ENCODE measurements at places on chromosomes 2 and 18.

- DNase-seq: no peak
Observed at GRCh38 chr2:114548151-114548550, 105.7 kb downstream of the DPP10 start.

DNA sequence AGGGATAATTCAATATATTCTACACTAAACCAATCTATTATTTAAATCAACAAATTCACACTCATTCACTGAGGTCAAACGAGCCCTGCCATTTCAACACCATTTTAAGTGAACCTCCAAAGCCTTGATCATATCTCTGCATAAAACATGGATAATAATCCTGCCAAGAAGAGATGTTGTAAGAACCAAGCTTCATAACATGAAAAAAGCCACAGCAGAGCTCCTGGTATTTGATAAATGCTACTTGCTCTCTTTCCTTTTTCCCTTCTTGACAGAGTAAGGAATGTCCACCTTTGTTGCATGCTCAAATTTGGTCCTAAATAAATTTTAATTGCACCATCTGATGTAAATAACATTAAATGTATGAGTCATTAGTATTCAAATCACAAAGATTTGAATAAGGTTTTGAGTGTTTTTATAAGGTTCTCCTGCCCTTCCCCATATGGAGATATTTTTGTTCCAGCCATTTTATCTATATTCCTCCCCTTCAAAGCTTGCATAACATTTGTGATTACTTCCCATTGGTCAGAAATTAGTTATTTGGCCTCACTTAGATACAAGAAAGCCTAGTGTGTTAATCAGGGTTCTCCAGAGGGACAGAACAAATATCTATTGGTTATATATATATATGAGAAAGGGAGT lies 318.8 kb downstream of the RND3 start:
- DNase-seq: no peak

GRCh38 chr18:45689396-45689795 lies 34.6 kb upstream of the SLC14A1 start:
- DNase-seq: no peak

GRCh38 chr2:226835420-226835795 lies 446 bp upstream of the RHBDD1 start:
- no peak for DNase-seq

DNA sequence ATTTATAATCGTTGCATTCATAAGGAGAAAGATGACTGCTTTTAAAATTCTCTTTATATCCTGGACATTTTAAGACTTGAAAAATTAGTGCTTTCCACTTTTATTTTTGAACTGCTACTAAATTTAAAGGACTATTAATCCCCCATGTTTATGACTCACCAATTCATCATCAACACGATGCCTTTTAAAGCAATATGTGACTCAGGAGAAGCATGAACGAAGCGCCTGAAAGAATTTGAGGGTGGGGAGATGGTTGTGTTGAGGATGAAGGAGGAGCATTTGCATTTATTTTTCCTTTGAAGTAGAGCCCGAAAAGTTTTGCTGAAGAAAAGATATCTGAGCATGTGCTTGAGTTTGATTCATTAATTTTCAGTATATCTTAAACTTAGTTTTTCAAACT lies 192.2 kb upstream of the LRRTM1 start:
- DNase-seq: no peak

- DNase-seq: no peak
Observed at GRCh38 chr2:29123617-29124349, 8.6 kb downstream of the CLIP4 start.

- DNase-seq: no peak
Observed at GRCh38 chr18:45565280-45565970, 49.9 kb upstream of the SLC14A2 start.

DNA sequence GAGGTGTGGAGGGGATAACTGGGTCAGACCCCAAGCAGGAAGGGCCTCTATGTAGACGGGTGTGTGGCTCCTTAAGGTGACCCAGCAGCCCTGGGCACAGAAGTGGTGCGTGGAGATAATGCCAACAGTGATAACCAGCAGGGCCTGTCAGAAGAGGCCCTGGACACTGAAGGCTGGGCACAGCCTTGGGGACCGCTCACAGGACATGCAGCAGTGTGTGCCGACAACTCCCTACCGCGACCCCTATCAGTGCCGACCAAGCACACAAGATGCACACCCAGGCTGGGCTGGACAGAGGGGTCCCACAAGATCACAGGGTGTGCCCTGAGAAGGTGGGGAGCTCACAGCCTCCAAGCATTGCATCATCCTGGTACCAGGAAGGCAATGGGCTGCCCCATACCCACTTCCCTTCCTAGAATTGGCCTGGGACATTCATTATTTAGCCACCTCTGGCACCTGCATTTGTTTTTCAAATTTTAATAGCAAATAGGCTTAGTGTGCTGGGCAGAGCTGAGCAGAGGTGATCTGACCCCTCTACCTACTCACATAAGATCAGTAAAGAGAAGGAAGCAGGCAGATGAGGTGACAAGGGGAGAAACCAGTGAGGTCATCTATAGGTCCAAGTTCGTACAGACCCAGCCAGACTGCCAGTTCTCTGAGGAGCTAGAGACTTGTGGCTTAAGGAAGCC lies 55.2 kb downstream of the BCL11A start:
- no peak for DNase-seq

GRCh38 chr2:217058791-217059755 lies 199.2 kb upstream of the TNP1 start:
- DNase-seq: no peak

DNA sequence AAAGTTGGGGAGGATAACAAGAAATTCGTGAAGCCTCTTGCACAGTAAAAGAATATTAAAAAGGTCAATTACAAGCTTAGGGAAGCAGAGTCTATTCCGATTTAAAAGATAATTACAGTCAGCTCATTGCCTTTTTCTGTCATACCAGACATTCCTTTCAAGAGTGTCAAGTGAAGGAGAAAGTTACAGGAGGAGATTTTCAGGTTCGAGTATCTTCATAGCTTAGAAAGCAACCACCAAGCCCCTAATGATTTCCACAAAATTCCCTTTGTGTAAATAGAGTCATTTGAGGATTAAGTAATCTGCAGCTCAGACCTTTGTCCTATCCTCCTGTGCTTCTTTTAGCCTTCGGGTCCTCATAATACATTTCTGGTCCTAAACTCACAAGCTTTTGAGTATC lies 414.9 kb downstream of the CDH2 start:
- DNase-seq: no peak

GRCh38 chr18:45548614-45549013 lies 66.7 kb upstream of the SLC14A2 start:
- DNase-seq: no peak

GRCh38 chr2:145914716-145915115 lies 1394.8 kb upstream of the ZEB2 start:
- no peak for DNase-seq

- no peak for DNase-seq
Observed at GRCh38 chr2:70203086-70203485, 12.3 kb upstream of the C2orf42 start.

DNA sequence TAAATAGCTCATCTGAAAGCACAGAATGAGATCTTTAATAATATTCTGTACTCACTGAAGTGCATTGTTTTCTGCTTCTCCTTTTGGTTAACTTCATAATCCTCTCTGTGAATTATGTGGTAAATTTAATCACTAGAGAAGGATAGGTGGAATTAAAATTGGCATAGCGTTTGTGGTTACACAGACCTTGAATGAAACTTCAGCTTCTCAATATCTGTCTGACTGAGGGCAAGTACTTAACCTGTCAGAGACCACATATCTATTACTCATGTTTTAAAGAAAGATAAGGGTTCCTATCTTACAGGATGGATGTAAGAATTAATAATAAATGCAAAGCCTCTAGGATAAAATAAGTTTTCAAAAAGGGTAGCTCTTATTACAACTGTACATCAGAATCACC lies 861.8 kb downstream of the TRIB2 start:
- DNase-seq: no peak

- DNase-seq: no peak
Observed at GRCh38 chr18:46663539-46663938, 6.5 kb upstream of the LOXHD1 start.

- no peak for DNase-seq
Observed at GRCh38 chr2:239339726-239340601, 60.9 kb downstream of the HDAC4 start.

- DNase-seq: no peak
Observed at GRCh38 chr2:16172324-16173175, 232.2 kb downstream of the MYCN start.

DNA sequence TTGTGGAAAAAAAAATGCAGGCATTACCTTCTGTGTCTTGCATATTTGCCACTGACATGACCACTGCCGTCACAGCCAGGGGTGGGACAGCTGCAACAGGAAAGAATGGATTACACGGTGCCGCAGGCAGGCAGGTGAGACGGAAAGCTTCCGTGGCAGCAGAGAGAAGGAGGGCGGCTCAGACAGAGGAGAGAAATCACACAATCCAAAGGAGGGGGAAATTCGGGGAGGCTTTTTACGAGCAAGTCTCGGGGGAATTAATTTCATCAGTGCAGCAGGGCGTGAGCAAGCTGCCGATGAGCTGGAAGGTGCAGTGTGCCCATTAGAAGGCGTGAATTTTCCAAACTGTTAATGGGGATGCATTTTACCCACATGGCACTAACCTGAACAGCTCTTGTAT lies 234.8 kb upstream of the PXDN start:
- no peak for DNase-seq

GRCh38 chr2:66577321-66578053 lies 142.6 kb downstream of the MEIS1 start:
- DNase-seq: no peak

GRCh38 chr18:79420033-79420745 lies 24.5 kb downstream of the NFATC1 start:
- no peak for DNase-seq

GRCh38 chr18:30588673-30589164 lies 453.8 kb downstream of the DSC3 start:
- DNase-seq: no peak

DNA sequence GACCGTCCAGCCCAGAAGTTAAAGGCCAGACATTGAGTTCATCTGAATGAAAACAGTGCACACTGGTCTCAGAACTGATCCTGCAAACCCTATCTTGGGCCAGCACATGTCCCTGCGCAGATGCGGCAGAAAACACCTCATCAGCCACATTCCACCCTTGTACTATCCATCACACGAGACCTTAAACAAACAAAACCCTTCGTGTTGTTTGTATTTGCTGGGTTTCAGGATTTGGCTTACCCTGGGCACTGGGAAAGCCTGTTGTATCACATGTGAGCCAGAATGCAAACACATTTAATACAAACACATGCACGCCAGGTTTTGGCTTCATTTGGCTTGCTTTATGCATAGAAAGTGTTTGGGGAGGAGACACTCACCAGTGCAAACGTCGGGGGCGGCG lies 12.5 kb downstream of the WIPF1 start:
- no peak for DNase-seq

DNA sequence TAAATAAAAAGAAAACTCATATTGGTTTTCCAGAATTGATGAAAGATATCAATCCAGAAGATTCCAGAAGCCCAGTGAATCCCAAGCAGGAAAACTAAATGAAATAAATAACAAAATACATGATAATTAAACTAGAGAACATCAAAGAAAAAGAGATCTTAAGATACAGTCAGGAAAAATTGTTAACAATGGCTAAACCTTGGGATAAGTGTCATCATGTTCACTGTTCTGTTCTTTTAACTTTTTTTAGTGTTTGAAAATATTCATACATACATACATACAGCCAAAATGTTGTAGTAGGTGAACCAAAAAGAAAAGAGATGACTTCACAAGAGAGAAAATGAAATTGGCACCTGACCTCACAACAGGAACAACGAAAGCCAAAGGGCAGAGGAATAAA lies 72.2 kb upstream of the MYCN start:
- DNase-seq: no peak

GRCh38 chr2:213251618-213252017 lies 32.6 kb upstream of the SPAG16 start:
- no peak for DNase-seq

DNA sequence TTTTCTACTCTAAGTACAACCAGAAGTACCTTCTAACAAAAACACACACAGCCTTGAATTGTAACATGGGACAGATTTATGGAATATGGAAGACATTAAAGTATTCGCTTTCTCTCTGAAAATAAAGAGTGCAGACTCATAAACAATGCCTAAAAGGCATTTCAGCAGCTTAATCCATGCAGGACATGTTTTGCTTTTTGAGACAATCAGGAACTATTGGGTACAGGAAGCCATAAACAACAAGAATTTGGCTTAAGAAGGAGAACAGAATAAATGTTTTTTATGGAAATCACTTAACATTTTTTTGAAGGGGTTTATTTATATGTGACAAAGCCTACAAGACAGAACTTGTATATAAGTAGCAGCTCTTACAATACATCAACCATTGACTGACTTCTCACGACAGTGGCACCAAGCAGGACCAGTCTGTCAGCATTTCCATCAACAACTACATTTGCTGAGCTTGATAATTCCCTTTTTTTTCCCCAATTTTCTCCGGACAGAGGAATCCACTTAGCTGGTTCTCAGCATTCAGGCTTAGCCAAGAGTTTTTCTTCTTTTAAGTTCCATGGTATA lies 140.1 kb downstream of the EXOC6B start:
- no peak for DNase-seq

Measured in dorsolateral prefrontal cortex (tissue), 122 donors.